ENCODE measurements at places on chromosomes 2 and 18. TPM values are rescaled to one million over a fixed set of nuclear protein-coding genes. Genes with fewer than 3 reads are reported as not detected.

GRCh38 chr2:188079196-188079595 is 212.5 kb upstream of the GULP1 start:
- no peaks in the 10 kb centered on the region for H3K4me1 ChIP-seq
- no peak overlapping the region for H3K4me3 ChIP-seq
- H3K27ac ChIP-seq: no peak overlapping the region
- no peaks in the 10 kb centered on the region for H3K36me3 ChIP-seq
- no peaks in the 10 kb centered on the region for H3K27me3 ChIP-seq

DNA sequence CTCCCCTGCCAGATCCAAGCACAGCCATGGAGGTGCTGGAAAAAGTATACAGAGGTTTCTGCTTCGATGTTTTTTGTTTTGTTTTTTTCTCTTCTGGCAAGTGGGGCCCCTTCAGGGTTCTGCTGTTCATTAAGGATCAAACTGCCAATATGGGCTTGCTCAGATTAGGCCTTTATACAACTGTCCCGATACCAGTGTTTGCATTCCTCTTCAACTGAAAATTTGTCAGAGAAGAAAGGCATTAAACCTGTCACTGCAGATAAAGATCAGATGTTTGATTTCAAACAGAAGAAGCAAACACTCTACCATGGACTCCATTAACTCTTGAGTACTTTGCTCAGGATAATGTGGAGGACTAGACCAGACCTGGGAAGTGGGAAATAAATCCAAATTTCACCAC is 396.0 kb upstream of the SMIM21 start:
- peak; percentile 15 for DNase-seq
- no peak overlapping the region for H3K4me3 ChIP-seq
- H3K36me3 ChIP-seq: no peaks in the 10 kb centered on the region
- H3K27me3 ChIP-seq: no peaks in the 10 kb centered on the region
- H3K4me1 ChIP-seq: no peaks in the 10 kb centered on the region

DNA sequence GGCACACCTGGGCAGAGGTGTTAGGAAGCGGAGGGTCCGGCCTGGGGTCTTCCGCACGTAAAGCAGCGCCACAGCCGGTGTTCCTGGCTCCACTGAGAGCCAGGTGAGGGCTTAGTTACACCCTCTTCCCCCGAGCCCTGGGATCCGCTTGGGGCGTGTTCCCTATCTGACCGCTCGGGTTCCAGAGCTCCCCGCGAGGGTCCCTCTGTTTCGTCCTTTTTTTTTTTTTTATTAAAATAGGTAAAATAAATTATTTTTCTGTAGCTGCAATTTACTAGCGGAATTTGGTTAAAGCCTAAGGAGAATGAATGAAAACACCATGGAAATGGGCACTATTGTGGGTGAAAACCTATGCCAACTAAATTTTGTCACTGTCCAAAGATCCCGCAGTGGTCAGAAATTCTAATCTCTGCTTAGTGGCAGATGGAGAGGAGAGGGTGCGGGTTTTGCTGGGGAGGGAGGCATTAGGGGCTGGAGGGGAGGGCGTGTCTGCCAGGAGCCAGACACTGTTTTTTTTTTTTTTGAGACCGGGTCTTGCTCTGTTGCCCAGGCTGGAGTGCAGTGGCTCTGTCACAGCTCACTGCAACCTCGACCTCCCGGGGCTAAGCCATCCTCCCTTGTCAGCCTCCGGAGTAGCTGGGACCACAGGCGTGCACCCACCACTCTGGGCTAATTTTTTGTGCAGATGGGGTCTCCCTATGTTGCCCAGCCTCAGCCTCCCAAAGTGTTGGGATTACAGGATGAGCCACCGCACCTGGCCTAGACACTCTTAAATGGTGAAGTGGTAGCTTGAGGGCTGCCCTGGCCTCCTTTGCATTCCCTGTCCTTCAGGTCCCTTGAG is 834 bp downstream of the PDCL3 start:
- DNase-seq: no peak
- H3K4me3 ChIP-seq: peak overlapping the region; percentile 89
- peak overlapping the region; percentile 91 for H3K27ac ChIP-seq
- H3K27me3 ChIP-seq: no peaks in the 10 kb centered on the region

UGT1A8 gene
- not detected for polyA plus RNA-seq

DNA sequence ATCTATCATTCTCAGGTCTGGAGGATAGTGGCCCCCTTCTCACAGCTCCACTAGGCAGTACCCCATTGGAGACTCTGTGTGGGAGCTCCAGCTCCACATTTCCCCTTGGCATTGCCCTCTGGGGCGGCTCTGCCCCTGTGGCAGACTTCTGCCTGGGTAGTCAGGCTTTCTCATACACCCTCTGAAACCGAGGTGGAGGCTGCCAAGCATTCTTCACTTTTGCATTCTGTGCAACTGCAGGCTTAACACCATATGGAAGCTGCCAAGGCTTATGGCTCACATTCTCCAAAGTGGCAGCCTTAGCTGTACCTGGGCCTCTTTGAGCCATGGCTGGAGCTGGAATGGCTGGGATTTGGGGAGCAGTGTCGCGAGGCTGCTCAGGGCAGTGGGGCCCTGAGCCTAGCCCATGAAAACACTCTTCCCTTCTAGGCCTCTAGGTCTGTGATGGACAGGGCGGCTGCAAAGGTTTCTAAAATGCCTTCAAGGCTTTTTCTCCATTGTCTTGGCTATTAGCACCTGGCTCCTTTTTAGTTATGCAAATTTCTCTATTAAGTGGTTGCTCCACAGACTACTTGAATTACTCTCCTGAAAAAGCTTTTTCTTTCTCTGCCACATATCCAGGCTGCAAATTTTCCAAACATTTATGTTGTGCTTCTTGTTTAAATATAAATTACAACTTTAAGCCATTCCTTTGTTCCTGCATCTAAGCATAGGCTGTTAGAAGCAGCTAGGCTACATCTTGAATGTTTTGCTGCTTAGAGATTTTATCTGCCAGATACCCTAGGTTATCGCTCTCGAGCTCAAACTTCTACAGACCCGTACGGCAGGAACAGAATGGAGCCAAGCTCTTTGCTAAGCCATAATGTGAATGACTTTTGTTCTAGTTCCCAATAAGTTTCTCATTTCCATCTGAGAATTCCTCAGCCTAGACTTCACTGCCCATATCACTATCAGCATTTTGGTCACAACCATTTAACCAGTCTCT is 206.5 kb downstream of the CPS1 start:
- no peak overlapping the region for H3K4me3 ChIP-seq
- no peak overlapping the region for H3K27ac ChIP-seq
- no peak for DNase-seq
- no peaks in the 10 kb centered on the region for H3K27me3 ChIP-seq
- no peaks in the 10 kb centered on the region for H3K4me1 ChIP-seq
- H3K36me3 ChIP-seq: no peaks in the 10 kb centered on the region

GRCh38 chr2:118089139-118089800 is 999 bp downstream of the INSIG2 start:
- peak overlapping the region; percentile 88 for H3K27ac ChIP-seq
- H3K4me3 ChIP-seq: peak overlapping the region; percentile 83
- H3K36me3 ChIP-seq: no peaks in the 10 kb centered on the region

DNA sequence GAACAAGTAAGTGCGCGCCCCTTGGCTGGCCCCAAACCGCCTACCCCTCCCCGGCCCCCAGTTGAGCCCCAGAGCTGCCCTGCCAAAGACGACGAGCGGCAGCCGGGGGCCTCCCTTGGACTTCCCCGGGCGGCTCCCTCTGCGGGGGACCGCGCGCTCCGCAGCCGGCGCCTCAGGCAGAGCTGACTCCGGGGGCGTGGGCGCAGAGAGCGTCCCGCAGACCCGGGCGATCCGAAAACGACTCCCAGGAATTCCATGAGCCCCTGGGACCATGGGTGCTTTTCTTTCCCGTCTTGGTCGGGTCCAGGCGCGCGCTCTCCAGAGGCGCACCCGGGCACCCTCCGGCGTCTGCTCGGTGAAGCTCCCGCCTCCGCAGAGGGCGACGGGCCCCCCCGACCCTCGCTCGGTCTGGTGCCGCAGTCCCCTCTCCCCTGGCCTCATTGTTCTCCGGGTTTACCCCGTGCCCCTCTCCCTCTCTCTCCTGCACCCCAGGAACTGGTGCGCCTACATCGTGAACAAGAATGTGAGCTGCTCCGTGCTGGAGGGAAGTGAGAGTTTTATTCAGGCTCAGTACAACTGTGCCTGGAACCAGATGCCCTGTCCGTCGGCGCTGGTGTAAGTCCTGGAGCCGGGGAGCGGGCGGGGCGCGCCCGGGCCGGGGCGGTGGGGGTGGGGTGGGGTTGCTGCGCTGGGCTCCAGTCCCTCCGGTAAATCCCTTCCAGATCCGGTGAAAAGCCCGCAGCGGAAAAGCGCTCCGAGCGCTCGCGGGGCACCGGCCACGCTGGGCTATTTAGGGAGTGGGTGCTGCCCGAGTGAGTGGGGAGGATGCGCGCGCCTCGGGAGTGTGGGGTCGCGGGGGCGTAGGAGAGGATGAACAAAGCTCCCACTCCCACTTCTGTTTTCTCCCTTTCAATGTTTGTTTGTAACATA is 776 bp downstream of the EMILIN2 start:
- peak overlapping the region; percentile 49 for H3K4me3 ChIP-seq
- peaks cover 35% of the 10 kb centered on the region for H3K27me3 ChIP-seq
- H3K4me1 ChIP-seq: peaks cover 19% of the 10 kb centered on the region
- peak; percentile 66 for DNase-seq

IL36A gene
- polyA plus RNA-seq: not detected

DNA sequence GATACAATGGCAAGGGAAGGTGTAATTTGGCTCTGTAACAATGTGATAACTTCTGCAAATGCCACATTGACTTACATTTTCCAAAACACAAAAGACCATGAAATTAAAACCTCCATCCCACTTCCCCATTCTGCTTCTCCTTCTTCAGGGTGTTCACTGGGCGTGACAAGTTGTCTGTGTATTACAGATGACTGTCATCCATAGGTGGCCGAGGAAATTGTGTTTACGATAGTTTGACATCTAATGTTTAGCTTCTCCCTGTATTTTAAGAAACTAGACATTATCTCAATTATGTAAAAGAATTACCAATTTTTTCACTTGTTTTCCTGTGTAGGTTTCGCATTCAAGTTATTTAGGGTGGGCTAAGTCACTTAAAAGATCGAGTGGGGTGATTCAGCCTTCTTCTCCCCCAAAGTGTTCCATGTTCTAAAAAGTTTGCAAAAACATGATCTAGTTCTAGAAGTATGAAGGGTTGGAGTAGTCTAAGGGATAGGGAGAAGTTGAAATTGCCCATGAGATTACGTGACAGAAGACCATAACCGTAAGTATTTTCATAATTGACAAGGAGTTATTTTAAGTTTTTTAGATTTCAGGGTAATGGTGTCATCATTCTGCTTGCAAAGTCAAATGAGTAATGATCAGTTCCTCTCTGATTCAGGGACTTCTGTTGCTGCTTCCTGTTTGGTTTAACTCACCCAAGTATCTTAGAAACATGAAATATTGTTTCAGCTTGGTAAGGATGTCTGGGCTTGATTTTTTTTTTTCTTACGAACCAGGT is 25.2 kb upstream of the CYTIP start:
- no peaks in the 10 kb centered on the region for H3K36me3 ChIP-seq
- H3K27ac ChIP-seq: peak overlapping the region; percentile 87
- H3K4me1 ChIP-seq: peaks cover 28% of the 10 kb centered on the region
- no peaks in the 10 kb centered on the region for H3K27me3 ChIP-seq

SLC9A2 gene
- polyA plus RNA-seq: 2.6 TPM

DNA sequence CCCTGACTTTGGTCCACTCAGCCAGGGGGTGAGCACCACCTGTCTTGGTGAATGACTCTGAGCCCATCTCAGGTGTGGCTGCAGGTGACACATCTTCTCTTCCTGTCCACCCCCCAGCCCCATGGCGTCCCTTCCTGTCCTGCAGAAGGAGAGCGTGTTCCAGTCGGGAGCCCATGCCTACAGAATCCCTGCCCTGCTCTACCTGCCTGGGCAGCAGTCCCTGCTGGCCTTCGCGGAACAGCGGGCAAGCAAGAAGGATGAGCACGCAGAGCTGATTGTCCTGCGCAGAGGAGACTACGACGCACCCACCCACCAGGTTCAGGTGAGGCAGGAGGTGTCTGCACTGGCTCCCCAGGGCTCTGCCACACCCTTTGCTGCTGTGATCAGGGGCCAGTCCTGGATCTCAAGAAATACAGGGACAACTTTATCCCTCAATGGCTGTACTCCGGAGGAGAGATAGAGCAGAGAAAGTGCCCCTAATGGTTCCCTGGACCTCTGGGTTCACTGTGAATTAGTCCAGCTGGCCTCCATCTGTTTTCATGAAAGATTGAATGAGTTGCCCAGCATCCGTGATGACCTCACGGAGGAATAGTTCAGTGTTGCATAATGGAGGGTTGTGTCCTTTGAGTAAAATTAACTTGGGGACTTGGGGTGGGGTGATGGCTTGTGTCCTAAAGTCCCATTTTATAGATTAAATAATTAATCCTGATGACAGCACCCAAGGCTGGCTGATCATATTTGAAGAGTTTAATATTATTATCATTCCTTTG is at the start of gene NEU2:
TSS of gene NEU2 (plus strand) at position 122 of the 770 bp plus-strand sequence. CDS start at position 122, 0 bp downstream.
- no peak within 1 kb of the TSS for H3K4me3 ChIP-seq
- no peak within 1 kb of the TSS for H3K27ac ChIP-seq
- DNase-seq: no peak
- H3K36me3 ChIP-seq: no peaks in the 10 kb centered on the region
- no peaks in the 10 kb centered on the region for H3K4me1 ChIP-seq

- no peak overlapping the region for H3K4me3 ChIP-seq
- no peaks in the 10 kb centered on the region for H3K27me3 ChIP-seq
- H3K4me1 ChIP-seq: no peaks in the 10 kb centered on the region
- peaks cover 14% of the 10 kb centered on the region for H3K36me3 ChIP-seq
- peak overlapping the region; percentile 31 for H3K27ac ChIP-seq
Observed at GRCh38 chr2:73964223-73964622, 20.5 kb upstream of the TET3 start.

Measured in stomach (tissue), 19 donors.